ENCODE measurements at places on chromosomes 2 and 18. TPM values are rescaled to one million over a fixed set of nuclear protein-coding genes. Genes with fewer than 3 reads are reported as not detected.

GRCh38 chr2:140199312-140199711, 1419.1 kb upstream of the NXPH2 start:
- DNase-seq: no peak

DNA sequence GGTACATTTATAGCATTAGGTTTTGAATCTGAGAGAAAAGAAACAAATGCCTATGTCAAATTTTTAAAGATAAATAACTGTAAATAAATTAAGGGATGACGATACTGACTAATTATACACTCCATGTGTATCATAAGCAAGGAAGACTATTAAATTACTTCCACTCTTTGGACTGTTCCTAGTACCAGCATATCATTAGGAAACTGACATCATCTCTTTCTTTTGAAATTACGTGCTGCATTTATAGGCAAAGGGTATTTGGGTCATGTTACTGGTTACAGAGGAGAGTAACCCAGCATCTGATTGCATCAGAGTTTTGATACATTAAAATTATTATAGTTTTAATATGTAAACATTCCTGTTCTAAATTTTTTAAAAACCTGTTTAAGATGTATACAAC, 309.7 kb downstream of the XIRP2 start:
- no peak for DNase-seq

DNA sequence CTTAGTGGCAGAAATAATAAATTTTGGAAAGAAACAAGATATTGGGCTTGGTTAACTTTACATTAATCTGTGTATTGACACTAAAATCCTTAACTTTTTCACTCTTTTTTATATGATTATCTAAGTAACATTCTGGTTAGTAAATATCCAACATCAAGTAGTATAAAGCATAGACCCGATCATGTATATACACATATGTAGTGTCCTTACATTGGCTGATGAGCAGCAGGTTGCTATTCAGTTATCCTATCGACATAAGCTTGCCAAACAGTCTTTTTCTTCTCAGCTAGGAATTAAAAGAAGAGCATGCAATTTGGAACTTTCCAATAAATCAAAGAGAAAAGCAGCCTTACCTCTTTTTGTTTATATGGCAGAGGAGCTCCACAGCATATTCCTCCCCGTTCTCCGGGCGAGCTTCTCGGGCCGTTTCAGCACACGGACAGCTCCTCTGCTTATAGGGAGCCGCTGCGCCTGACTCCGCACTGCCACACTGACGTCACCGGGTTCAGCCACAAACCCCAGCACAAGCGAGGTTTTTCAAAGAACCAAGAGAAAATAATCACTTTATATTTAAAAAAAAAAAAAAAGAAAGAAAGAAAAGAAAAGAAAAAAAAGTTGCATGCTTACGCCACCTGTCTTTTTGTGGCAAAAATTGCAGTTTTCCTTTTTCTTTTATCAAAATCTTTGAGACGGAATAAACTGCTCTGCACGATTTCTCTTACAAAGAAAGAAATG, at the start of gene SCG2:
SCG2 (minus strand) TSS at position 430 of the 735 bp plus-strand sequence. CDS start 3,079 bp downstream, outside the sequence.
- DNase-seq: peak; percentile 65

DNA sequence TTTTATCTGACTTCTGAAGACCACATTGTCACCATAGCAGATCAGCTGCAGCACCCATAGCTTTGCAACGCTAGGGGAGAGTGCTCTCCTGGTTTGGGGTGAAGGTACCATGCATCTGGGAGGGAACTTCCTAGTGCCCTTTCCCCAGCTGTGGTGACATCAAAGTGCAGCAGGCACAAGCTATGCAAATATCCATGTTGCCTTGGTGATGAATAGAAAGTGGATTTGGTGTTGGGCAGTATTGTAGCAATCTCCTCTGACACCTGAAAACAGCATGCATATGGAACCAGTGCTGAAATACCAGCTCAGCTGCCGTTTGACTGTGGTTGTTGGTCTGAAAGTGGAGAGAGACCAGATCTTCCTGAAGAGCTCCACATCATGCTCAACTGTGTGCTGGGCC, 37.1 kb downstream of the BCL2L11 start:
- DNase-seq: no peak

- DNase-seq: no peak
Measured at GRCh38 chr2:181789827-181790448, 101.6 kb upstream of the ITPRID2 start.

Gene TEX44
- polyA plus RNA-seq: not detected

DNA sequence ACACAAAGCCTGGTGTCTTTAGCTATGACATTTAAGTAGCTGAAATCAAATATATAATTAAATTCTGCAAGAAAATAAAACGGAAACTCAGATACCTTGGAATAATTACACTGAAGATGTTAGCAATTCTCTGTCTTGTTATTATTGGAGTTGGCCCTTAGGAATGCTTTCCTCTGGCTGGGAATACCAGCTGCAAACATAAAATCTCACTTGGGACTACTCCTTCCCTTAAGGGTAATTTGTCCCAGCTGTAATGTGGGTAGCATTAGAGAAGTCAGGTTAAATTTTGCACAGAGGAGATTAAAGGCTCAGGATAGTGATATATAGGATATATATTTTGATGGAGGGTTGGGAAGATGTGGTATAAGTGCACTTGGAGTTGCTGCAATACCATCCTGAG, 37.3 kb upstream of the GRP start:
- no peak for DNase-seq

DNA sequence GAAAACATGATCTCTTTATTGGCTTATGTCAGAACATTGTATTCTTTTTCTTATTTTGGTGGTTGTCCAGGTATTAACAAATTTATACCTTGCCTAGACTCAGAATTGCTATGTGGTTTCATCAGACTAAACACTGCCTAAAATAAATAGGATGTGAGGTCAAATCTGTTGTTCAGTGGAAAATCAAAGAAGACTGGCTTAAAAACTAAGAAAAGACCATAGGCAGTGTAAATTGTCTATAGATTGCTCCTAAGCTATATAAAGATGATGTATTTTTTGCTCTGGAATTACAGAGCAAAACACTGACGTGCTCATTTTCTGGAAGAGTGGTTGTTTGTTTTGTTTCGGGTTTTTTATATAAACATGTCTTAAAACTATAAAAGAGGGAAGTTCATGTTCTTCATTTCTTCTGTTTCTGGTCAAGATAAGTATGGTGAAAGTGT, 266.0 kb downstream of the ALPK2 start:
- DNase-seq: no peak

Data from large intestine (tissue), 12 donors.